ENCODE measurements at places on chromosomes 1 and 21.

- H3K27me3 ChIP-seq: no peaks in the 10 kb centered on the region
- H3K27ac ChIP-seq: no peak overlapping the region
- no peak for DNase-seq
- no peaks in the 10 kb centered on the region for H3K36me3 ChIP-seq
Measured at GRCh38 chr1:59752556-59753414, 62.0 kb upstream of the HOOK1 start.

GRCh38 chr1:217402301-217402700, 228.6 kb downstream of the GPATCH2 start:
- H3K36me3 ChIP-seq: no peaks in the 10 kb centered on the region
- H3K27ac ChIP-seq: no peak overlapping the region
- DNase-seq: no peak
- no peak overlapping the region for H3K4me3 ChIP-seq

DNA sequence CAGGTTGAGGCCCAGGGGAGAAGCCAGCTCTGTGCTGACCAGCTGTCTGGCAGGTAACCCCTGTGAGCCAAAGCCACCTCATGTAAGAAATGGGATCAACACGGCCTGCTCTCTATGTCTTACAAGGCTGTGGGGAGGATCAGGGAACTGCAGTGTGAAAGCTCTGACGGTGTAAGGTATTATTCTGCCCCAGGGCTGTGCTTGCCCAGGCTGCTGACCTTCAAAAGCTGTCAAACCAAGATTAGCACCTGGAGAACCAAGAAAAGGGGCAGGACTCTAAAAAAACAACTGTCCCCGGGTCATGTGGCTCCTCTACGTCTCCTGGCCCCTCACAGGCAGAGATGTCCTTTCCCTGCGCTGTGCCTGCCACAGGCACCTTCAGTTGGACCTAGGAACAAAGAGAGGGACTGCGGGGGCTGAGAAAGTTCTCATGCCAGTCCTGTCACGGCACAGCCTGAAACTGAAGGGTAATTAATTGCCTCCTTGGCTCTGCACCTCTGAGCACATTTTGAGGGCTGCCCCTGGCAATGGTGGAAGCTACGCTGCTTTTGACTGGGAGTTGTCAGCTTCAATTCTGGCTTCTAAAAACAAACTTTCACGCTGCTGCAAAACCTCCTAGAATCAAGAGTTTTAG, 77.6 kb downstream of the PGBD5 start:
- no peak overlapping the region for H3K27ac ChIP-seq
- H3K27me3 ChIP-seq: no peaks in the 10 kb centered on the region
- H3K36me3 ChIP-seq: no peaks in the 10 kb centered on the region
- H3K4me1 ChIP-seq: no peaks in the 10 kb centered on the region
- no peak overlapping the region for H3K4me3 ChIP-seq

- no peak overlapping the region for H3K27ac ChIP-seq
- no peaks in the 10 kb centered on the region for H3K4me1 ChIP-seq
- no peak for DNase-seq
- no peaks in the 10 kb centered on the region for H3K36me3 ChIP-seq
- H3K4me3 ChIP-seq: no peak overlapping the region
- H3K27me3 ChIP-seq: no peaks in the 10 kb centered on the region
Measured at GRCh38 chr1:13801232-13801631, 101.2 kb downstream of the PRDM2 start.

- no peaks in the 10 kb centered on the region for H3K27me3 ChIP-seq
- H3K4me3 ChIP-seq: no peak overlapping the region
- peak; percentile 37 for DNase-seq
- no peaks in the 10 kb centered on the region for H3K4me1 ChIP-seq
- no peaks in the 10 kb centered on the region for H3K36me3 ChIP-seq
Measured at GRCh38 chr21:41701749-41702148, 65.1 kb downstream of the RIPK4 start.

DNA sequence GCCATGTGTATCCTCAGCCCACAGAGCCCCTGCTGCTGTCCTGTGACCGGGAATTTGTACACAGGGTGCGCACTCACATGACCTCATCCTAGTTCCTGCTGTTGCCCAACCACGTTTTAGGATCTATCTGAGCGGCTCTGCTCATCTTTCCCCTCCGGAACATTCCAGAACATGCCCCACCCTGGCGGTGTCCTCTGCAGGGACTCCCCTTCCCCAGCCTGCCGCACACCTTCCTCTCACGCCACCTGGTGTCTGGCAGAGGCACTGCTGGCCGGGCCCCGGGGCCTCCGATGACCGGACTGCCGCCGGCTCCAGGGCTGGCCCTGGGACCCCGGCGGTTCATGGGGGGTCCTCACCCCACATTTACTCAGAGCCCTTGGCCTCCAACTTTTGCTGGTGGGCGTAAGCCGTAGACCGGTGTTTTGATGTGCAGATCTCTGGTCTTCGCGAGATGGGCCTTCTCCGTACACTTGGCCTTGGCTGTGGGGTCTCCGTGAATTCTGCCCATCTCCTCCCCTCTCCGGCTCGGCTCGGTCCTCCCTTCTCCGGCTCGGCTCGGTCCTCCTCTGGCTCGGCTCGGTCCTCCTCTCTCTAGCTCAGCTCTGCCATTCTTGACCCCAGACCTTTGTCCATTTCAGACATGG, 29.5 kb downstream of the ARHGEF16 start:
- no peak overlapping the region for H3K27ac ChIP-seq
- no peak overlapping the region for H3K4me3 ChIP-seq
- peak; percentile 34 for DNase-seq

DNA sequence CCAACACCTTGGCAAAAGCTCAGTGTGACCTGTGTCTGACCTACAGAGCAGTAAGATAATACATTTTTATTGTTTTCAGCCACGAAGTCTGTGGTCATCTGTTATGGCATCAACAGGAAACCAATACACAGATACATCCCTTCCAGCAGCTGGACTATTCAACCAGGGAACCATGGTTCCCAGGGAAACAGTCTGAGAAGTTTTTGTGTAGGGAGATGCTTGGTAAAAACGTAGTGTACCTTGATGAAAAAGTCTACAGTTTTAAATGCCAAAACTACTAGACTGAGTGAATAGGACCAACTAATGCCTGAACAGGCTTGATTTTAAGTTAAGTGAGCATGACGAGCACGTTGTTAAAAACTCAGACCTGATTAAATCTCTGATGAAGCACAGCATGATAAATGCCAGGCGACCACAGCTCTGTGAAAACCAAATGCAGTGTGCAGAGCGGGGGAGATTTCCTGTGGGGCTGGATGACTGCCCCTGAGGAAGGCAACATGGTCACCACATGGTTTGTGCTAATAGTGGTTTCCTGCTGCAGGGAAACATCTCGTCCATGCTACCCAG, 228.9 kb downstream of the TNR start:
- H3K36me3 ChIP-seq: no peaks in the 10 kb centered on the region
- peak; percentile 97 for DNase-seq

- DNase-seq: no peak
- no peak overlapping the region for H3K4me3 ChIP-seq
- H3K4me1 ChIP-seq: no peaks in the 10 kb centered on the region
- H3K36me3 ChIP-seq: no peaks in the 10 kb centered on the region
- no peaks in the 10 kb centered on the region for H3K27me3 ChIP-seq
- H3K27ac ChIP-seq: no peak overlapping the region
Measured at GRCh38 chr1:181737056-181737455, 253.7 kb downstream of the CACNA1E start.

DNA sequence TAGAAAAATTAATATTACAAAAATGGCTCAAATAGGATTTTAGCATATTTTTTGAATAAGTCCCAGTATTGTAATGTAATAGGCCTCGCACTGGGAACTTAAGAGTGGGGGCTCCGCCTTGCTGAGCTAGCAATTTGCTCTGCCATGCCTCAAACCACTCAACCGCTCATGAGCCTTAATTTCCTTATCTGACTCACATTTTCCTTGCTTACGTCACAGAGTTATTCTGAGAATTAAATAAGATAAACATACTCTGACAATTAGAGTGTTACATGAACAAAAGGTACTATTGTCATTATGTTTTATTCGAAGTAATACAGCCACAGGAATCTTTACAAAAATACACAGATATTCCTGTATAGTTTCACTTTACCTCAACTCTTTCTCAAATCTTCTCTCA, 108.1 kb downstream of the SLC44A5 start:
- no peaks in the 10 kb centered on the region for H3K27me3 ChIP-seq
- H3K27ac ChIP-seq: no peak overlapping the region
- H3K36me3 ChIP-seq: no peaks in the 10 kb centered on the region
- no peak for DNase-seq
- H3K4me3 ChIP-seq: no peak overlapping the region

DNA sequence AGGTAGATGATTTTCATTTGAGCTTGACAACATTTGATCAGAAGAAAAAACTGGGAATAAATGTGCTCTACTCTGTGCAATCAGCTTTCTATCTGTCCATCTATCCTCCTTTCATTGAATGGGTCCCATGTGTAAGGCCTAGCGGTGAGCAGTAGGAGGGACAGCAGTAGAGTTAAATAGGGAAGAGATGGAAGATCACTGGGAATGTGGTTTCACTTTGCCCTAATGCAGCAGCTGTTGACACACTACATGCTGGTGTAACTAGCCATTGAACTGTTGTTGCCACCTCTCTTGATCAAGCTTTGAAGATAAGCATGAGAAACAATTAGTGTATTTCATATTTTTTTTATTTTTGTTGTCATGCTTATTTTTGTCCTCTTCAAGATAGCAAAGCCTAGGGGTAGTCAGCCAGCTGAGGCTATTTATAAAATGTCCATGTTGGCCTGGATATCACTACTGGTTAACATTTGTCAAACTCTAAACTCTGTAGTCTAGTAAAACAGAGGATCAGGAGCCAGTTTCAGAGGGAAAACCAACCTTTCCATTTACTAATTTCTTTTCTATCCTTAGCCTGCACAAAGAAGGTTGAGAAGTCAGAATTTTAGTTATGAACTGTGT, 41.9 kb downstream of the CACNA1E start:
- H3K36me3 ChIP-seq: no peaks in the 10 kb centered on the region
- DNase-seq: no peak
- no peak overlapping the region for H3K4me3 ChIP-seq
- no peaks in the 10 kb centered on the region for H3K4me1 ChIP-seq

GRCh38 chr1:2408859-2409276, 3.5 kb downstream of the PEX10 start:
- no peak overlapping the region for H3K27ac ChIP-seq
- DNase-seq: no peak
- no peak overlapping the region for H3K4me3 ChIP-seq
- H3K4me1 ChIP-seq: peaks cover 19% of the 10 kb centered on the region

DNA sequence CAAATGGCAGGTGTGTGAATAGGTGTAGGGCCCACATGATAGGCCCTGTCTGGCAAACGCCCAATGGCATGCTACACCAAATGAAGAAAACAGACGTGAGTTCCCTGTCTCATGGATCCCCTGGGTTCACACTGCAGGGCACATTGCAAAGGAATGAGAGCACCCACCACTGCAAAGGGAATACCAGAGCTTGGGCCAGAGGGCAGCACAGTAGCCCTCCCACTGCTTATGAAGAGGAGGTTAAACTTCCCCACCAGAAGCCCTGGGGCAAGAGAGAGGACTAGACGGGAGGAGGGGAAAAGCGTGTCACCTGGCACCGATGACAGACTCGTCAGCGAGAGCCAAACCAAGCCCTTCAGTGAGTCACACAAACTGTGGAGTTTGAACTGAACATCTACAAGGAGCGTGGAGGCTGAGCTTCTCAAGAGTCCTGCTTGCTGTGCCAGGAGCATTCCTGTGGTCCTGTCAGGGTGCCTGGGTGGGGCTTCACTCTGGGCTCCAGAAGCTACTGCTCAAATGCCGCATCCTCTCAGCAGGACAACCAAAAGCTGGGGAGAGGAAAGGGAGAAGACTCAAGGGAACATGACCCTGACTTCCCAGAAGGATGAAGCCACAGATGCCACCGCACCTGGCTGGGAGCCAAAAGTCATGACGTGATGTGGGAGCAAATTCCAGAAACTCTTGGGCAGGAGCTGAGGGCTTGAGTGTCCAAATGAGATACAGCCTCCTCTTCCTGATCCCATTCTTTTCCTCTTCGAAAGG, 61.1 kb downstream of the TOMM20 start:
- H3K4me3 ChIP-seq: no peak overlapping the region
- H3K27me3 ChIP-seq: no peaks in the 10 kb centered on the region
- peaks cover 10% of the 10 kb centered on the region for H3K4me1 ChIP-seq
- no peaks in the 10 kb centered on the region for H3K36me3 ChIP-seq
- peak; percentile 88 for DNase-seq
- no peak overlapping the region for H3K27ac ChIP-seq
